ENCODE measurements at places on chromosomes 2 and 18. TPM values are rescaled to one million over a fixed set of nuclear protein-coding genes. Genes with fewer than 3 reads are reported as not detected.

EVA1A gene
- 3.2 TPM for total RNA-seq

KIF1A gene
- total RNA-seq, result 0.05 TPM

DSEL gene
- total RNA-seq, result 107 TPM

- no peak for DNase-seq
These were observed 691.4 kb upstream of the FSHR start for GRCh38 chr2:49845671-49846070.

MYO5B gene
- 14.7 TPM for total RNA-seq

GRCh38 chr2:36147670-36148390, 207.7 kb upstream of the CRIM1 start:
- no peak for DNase-seq

- DNase-seq, result no peak
These were observed 7.5 kb downstream of the MBOAT2 start for GRCh38 chr2:8996006-8996405.

Data from myocyte (in vitro differentiated cells).